ENCODE measurements at places on chromosomes 16 and 17.
A peak's percentile ranks its signal among the peaks of the same experiment; 100 is the strongest.

GRCh38 chr16:88527937-88528743, 42.1 kb upstream of the ZC3H18 start:
- DNase-seq: no peak

- no peak for DNase-seq
These were observed 24.0 kb downstream of the BRIP1 start for GRCh38 chr17:61839300-61839786.

DNA sequence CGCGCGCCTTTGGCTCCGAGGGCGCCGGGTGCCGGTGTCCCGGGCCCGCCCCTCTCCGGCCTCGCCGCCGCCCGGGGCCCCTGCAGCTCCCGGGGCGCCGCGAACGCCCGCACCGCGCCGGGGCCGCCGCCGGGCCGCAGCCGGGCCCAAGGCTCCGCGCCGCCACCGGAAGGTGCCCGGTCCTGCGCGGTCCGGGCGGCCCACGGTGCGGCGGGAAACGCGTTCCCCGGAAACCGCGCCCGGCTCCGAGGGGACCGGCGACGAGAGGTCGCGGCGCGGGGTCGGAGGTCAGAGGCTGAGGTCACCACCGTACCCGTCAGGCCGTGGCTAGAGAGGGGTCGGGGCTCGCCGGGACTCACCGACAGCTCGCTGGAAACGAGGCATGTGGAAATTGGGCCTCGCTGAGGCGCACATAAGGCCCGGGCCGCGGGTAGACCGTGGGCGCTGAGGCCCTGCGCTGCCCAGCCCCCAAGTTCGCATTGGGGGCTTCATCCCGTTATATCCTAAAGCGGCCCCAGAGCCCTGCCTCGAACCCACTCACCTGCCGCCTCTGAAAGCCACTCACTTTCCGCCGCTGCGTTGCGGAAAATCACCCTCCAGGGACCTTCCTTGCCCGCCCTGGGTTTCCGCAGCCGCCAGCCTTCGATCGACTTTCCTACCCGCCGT, at the start of gene DUS1L:
DUS1L (minus strand) TSS at position 167 of the 666 bp plus-strand sequence. CDS start 745 bp downstream, outside the sequence.
- DNase-seq: no peak

- peak; percentile 84 for DNase-seq
These were observed 18.9 kb downstream of the MPG start for GRCh38 chr16:96935-97381.

DNA sequence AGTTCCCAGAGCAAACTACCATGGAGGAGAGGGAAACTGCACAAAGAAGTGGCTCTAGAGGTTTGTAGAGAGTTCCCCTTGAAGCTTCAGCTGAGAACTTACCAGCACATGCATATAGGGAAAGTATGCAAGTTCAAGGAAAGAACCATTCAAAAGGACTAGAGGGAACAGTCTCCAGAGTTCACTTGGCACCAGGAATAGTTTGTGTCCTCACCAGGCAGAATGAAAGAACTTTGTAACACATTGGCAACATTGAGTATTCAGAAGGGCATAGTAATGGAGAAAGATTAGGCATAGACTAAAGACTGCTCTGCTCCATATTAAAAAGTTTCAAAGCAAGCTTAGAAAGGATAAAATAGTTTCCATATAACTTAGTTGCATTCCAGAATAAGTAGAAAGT, 155.4 kb upstream of the TOM1L1 start:
- no peak for DNase-seq

GRCh38 chr16:72203401-72203800, 31.4 kb upstream of the PMFBP1 start:
- DNase-seq: no peak

DNA sequence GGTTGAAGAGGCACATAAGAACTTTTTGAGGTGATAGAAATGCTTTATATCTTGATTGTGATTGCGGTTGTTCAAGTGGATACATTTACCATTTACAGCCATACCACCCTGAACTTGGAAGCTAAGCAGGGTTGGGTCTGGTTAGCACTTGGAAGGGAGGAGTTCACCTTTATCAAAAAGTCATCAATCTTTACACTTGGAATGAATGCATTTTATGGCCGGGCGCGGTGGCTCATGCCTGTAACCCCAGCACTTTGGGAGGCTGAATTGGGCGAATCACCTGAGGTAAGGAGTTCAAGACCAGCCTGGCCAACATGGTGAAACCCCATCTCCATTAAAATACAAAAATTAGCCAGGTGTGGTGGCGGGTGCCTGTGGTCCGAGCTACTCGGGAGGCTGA, 9.5 kb upstream of the GJD3 start:
- no peak for DNase-seq

DNA sequence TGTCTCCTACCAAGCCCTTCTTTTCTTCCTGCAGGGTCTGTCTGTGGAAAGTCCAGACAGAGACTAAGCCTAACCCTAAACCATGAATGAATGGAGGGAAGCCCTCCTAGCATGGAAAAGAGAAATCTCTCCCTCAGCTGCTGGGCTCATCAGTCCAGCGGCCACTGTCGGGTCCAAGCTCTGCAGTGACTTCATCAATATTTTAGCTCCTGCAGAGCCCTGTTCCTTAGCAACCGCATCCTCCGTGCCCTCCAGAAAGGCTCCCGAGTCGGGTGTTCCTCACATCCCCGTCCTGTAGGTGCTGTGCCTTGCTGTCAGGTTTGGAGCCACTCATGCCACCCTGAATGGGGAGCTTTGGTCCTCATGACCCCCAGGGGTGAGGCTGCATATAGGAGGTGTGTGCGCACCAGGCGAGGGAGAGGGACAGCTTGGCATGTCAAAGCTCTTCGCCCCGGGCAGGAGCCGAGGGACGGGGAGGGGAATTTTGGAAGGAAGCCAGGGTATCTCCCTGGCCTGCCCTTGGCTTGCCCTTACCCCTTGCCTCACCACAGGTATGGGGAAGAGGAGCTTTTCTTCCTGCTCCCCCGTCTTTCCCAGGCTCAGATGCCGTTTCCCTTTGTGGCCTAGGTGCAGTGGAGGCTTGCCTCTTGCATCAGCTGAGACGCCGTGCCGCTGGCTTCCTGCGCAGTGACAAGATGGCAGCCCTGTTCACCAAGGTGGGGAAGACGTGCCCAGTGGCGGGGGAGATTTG, 23.9 kb downstream of the SGSM2 start:
- no peak for DNase-seq

DNA sequence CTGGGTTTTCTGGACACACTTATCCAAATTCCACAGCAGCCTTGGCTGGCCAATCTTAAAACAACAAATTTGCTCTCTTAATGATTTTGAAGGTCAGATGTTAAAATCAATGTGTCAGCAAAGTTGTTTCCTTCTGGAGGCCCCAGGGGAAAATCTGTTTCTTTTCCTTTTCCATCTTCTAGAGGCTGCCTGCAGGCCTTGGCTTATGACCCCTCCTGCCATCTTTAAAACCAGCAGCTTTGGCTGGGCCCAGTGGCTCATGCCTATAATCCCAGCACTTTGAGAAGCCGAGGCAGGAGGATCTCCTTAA, 3.0 kb downstream of the LGALS9 start:
- DNase-seq: no peak

DNA sequence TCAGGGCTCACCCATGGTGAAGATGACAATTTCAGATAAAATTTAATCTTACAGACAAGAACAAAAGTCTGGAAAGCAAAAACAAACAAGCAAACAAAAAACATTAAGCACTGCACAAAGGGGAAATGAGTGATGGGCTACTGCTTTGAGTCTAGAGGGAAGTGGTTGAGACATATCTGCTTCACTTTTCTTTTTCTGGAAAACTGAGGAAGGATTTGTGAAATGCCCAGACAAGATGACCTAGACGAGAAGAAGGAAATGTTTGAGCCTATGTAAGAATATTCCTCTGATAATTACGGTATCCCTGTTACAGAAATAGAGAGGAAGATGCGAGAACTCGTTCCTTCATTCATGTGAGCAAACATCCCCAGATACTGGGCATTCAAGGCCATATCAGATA, 11.5 kb upstream of the HYDIN start:
- no peak for DNase-seq

DNA sequence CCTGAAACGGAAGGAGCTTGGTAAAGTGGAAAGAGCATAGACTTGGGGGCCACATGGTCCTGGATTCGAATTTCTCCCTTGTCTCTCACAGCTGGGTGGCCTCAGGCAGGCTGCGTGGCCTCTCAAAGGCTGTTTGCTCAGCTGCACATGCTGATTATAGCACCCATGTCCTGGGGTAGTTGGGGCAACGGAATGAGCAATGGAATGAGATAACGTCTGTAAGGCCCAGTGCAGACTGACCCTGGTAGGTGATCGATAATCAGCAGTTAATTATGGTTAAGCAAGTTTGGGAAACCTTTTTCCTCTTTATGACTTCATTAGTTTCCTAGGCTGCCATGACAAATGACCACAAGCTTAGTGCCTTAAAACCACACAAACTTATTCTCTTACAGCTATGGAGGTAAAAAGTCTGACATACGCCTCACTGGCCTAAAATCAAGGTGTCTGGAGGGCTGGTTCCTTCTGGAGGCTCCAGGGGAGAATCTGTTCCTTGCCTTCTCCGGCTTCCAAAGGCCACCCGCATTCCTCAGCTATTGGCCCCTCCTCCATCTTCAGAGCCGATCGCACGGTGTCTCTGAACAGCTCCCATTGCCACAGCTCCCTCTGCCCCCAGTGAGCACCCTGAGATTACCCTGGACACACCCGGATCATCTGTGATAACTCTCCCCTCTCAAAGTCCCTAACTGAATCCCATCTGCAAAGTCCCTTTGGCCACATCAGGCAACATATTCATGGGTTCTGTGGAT, 294.9 kb upstream of the FOXF1 start:
- no peak for DNase-seq

DNA sequence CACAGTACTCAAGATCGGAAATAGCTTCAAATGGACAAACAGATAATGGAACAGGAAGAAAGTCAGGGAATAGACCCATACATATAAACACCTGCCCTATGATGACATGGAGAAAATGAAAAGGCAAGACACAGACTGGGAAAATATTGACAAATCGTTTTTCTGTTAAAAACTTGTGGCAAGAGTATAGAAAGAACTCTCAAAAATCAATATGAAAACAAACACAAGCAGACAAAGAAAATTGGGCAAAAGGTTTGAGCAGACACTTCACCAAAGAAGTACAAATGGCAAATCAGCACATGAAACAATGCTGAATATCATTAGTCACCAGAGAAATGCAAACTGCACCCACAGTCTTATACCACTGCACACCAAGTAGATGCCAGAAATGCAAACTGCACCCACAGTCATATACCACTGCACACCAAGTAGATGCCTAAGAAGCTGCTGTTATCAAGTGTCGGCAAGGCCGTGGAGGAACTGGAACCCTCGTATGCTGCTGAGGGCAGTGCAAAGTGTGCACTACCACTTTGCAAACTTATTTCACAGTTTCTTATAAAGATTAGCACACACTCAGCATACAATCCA, 123.5 kb upstream of the CHMP6 start:
- no peak for DNase-seq

DNA sequence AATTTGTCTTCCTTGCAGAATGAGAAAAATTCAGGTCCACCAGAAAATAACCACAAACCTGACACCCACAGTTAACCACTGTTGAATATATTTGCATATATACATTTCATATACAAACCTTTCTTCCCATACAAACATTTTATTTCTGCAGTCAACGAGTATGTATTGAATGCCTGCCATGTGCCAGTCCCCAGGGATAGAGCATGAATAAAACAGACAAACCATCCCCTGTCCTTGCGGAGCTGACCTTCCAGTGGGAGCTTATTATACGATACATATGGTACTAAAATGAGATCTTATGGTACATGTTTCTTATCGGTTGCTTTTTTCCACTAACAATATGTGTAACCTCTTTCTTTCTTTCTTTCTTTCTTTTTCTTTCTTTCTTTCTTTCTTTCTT, 116.7 kb downstream of the PITPNC1 start:
- DNase-seq: no peak

DNA sequence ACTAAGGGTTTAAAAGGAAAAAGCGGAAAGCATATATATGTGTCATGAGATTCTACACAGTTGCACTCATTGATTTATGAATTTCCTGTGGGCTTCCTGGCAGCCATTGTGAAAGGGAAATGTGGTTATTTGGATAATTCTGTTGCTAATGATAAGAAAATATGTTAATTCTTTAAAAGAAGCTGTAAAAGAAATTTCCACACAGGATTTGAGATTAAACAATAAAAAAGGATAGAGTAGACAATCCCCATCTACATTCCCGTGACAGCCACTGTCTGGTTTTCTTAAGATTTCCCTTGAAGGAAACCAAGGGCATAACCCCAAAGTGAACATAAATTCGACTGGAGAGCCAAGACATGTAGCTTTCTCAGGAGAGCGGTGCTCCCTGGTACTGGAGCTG, 397.5 kb downstream of the CPPED1 start:
- no peak for DNase-seq

- DNase-seq: no peak
These were observed 76.8 kb upstream of the CIBAR2 start for GRCh38 chr16:85188822-85189672.

GRCh38 chr17:29379084-29379991, 10.8 kb upstream of the TAOK1 start:
- DNase-seq: no peak

- no peak for DNase-seq
These were observed 16.6 kb downstream of the C16orf96 start for GRCh38 chr16:4572715-4573114.

GRCh38 chr17:57892820-57893595, 43.2 kb upstream of the MRPS23 start:
- DNase-seq: peak; percentile 99

DNA sequence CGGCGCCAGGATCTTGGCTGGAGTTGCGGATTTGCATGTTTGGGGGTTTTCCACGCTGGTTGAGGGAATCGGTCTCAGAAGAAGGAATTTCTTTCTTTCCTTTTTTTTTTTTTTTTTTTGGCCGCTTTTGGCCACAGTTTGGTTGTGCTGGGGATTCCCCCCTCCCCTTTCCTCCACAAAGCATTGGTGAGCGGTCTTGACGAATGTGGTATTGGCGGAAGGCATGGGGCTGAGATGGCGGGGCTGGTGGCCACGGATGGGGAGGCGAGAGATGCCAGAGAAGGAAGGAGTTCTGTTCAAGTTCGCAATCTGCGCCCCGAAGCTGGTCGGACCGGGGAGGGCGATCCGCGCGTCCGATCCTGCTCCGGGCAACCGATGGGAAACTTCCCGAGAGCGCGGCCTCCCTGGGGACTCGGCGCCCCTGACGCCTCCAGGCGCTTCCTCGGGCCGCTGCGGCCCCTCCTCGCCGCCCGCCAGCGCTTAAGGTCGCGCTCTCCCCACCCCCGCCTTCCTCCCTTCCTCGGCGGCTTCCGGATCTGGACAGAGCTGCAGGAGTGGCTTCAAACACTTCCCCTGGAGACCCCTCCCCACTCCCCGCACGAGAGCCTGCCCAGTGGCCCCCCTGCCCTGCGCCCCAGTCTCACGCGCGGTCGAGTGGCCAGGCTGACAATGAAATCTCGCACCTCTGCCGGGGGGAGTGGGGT, 43.2 kb downstream of the RAI1 start:
- no peak for DNase-seq

- no peak for DNase-seq
These were observed 48.8 kb downstream of the NLRC5 start for GRCh38 chr16:57038166-57038565.

DNA sequence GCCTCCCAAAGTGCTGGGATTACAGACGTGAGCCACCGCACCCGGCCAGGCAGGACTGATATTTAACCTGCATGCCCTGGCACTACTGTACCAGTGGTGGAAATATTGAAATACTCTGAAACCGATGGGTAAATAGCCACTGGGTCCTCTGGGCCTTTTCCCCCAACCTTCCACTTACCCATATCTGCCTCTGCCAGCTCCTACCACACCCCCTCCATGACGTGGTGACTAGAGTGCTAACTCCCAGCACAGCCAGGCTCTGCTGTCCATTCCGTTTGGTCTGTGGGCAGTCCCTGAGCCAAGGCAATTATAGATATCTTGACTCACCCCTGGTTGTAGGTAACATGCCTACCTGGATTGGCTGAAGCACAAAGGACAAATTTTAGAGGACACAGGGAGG, 187.8 kb downstream of the PRKCB start:
- no peak for DNase-seq
